ENCODE measurements at places on chromosomes 6 and 20.
A peak's percentile ranks its signal among the peaks of the same experiment; 100 is the strongest.

DNA sequence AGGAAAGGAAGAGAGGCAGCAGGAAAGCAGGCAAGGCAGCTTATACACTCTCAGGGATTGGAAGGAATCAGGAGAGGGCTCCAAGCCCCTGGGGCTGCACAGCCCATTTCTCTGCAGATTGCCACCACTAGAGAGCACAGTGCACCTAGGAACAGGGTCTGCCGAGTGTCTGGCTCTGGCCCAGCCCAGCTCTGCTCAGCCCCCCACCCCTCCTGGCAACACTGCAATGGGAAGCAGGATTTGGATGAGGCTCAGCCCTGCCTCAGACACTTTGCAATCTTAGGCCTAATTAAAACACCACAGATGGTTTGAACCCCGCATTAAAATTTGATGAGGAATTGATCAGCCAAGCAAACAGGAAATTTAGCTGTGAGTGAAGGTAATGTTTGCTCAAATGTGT, 252.7 kb downstream of the DHX35 start:
- DNase-seq: no peak

GRCh38 chr6:56652994-56653393, 10.3 kb upstream of the DST start:
- peak; percentile 42 for DNase-seq

DNA sequence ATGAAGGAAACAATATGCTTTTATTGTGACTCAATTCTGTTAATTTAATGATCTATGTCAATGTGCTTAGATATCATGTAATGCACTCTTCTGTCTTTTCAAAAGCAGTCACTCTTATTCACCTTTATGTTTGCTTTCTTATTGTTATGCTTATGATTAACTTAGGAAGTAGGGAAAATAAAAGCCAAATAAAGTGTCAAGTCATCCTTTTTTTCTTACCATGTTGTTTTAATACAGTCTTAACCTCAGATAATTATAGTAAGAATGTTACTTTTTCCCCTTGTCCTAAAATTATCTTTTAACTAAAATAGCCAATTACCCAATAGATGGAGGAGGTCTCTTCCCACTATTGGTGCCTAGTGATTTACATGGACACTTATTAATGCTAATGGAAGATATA, 72.6 kb downstream of the TFAP2B start:
- DNase-seq: no peak

DNA sequence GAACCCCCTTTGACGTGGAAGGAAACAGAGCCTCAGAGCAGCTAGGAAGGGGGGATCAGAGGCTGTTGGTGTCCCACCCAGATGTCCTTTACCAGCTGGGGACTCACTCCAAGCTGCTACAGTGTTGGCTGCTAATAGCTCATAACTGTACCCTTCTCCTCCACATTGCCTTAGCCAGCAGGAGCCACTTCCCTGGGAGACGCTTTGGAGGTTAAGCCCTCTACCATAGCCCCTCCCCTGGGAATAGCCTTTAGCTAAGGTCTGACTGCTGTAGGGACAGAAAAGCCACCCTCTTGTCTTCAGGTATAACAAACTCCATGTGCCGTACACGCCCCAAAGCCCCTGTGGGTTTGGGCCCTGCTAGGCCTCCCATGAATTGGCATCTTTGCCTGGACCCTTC, 238.6 kb downstream of the LRFN2 start:
- DNase-seq: no peak

- no peak for DNase-seq
Measured at GRCh38 chr6:169648092-169648491, 53.7 kb downstream of the WDR27 start.
